Psoas muscle (tissue), 8 donors: ENCODE measurements at places on chromosomes 16 and 17. TPM values are rescaled to one million over a fixed set of nuclear protein-coding genes. Genes with fewer than 3 reads are reported as not detected.

Gene OR2C1
- total RNA-seq: not detected

DNA sequence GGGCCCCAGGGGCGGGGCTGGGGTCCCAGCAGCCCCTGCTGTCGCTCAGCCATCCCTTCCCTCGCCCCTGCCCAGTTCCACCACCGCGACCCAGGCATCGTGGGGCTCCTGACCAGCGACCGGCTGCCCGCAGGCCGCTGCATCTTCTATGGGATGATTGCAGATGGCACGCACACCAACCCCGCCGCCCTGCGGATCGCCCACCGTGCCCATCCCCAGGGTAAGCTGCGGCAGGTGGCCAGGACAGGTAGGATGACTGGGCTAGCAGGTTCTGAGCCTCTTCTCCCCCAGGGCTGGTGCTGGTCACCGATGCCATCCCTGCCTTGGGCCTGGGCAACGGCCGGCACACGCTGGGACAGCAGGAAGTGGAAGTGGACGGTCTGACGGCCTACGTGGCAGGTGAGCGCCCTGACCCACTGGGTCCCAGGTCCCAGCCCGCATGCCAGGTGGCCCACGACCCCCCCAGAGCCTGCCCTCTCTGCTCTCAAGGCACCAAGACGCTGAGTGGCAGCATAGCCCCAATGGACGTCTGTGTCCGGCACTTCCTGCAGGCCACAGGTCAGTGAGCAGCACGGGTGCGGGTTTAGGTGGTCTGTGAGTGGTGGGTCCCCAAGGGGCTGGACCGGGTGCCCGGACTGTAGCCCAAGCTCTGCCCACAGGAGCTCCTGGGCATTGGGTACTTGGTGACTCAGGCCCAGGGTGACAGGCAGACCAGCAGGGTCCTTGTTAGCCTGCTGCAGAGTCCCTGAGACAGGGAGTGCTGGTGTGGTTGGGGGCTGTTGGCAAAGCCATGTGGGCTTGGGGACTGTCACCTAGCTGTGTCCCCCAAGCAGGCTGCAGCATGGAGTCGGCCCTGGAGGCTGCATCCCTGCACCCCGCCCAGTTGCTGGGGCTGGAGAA is 2.8 kb downstream of the CEMP1 start:
- no peak for DNase-seq

DNA sequence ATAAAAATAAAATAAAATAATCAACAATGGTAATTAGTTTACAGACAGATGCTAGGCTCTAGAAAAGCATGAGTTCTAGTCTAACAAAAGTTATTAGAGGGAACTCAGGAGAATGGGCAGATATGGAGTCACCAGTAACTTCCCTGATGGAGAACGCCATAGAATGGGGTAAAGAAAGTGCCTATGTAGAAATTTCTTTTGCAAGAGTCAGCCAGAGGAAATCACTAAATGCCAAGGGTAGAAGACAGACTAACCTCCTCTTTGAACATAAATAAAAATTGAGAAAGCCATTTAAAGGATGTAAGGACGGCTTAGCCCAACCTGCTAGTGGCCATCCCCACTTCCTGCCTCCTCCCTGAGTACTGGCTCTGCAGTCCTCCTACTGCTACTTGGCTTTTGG is 141.6 kb downstream of the VPS53 start:
- DNase-seq: no peak

DNA sequence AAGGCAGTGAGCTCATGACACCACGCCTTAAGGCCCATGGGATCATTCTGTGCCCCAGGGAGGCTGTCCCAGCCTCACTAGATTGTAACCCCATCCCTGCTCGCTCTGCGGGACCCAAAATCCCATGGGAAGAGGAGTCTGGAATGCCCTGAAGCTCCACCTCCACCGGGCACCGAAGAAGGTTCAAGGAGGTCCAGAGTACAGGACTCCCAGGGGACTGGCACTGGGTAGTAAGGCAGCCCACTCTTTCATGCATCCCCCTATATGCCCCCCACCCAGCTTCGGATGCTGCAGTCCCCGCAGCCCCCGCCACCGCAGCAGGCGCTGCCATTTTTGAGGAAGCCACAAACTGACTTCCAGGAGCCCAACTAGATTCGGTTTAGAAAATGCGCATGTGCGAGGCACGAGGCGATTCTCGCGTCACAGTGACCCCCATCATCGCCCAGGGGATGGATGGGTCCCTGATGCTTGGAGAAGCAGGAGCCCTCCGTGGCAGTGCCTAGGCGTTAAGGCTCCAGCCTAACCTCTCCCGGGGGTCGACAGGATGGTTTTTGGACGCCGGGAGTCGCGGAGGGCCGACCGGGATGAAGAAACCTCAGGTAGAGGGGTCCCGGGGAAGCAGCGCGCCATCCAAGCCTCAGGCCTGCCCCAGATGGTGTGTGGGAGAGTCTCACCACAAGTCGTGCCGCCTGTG is 1681.0 kb downstream of the TP53TG3F start:
- DNase-seq: no peak

DNA sequence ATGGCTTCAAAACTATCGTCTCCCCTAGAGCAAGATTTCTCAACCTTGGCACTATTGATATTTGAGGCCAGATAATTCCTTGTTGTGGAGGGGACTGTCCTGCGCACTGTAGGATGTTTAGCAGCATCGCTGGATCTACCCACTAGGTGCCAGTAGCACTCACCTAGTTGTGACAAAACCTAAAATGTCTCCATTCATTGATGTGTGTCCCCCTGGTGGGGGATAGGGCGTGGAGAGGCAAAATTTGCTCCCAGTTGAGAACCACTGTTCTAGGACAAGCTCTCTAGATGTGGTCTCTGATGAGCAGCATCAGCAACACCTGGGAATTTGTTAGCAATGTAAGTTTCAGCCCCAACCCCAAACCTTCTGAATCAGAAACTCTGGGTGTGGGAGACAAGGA is 259.0 kb downstream of the XYLT1 start:
- no peak for DNase-seq

Gene KRT14
- 0.32 TPM for total RNA-seq
